ENCODE measurements at places on chromosomes 7 and 10.

GRCh38 chr7:62361-63116 is 129.8 kb upstream of the FAM20C start:
- DNase-seq = no peak

- no peak for DNase-seq
These were observed 147.2 kb downstream of the JAZF1 start for GRCh38 chr7:28033386-28033785.

DNA sequence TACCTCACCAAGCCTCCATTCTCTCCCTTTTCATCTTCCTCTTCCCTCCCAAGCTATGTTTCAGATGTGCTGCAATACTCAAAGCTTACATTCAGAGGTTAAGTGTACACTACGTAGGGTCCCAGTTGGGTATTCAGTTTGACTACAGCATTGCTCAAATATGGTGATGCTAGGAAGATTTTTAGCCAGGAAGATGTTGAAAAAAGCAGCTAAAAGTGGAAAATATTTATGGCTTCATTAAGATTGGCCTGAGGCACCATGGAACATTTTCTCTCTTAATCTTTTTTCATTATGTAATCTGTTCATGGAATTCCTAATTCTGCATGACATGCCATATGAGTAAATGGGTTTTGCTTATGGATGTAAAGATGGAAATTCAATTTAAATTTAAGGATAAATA is 72.0 kb upstream of the ABCB5 start:
- no peak for DNase-seq

GRCh38 chr10:77898323-77899079 is 28.1 kb downstream of the DLG5 start:
- DNase-seq = no peak

DNA sequence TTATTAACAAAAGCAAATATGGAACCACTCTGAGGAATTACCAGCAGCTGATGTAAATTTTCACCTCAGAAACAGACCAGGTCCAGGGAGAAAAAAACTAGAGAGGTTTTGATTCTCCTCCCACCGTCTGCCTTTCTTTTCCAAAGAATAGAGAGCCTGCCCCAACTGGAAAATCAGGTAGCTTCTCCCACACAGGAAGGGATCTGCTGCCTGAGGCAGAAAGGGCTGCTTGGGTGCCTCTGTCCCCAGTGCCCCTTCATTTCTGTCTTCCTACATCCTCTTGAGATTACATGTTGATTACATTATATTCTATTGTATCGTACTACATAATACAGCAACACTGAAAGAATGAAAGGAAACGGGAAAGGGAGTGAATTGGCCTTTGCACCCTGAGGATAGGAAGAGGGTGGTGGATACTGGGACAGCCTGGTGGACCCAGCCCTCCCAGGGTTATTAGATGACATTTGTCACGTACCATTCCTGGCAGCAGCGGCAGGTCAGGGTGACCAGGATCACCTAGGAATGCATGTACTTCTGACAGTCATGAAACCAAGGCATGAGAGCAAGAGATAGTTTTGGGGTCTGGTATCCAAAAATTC is 8.9 kb downstream of the ST8SIA6 start:
- DNase-seq = no peak

GRCh38 chr10:69869291-69869961 is 67.7 kb downstream of the COL13A1 start:
- peak; percentile 77 for DNase-seq

GRCh38 chr10:102375250-102375649 is 20.3 kb upstream of the NFKB2 start:
- DNase-seq = no peak

DNA sequence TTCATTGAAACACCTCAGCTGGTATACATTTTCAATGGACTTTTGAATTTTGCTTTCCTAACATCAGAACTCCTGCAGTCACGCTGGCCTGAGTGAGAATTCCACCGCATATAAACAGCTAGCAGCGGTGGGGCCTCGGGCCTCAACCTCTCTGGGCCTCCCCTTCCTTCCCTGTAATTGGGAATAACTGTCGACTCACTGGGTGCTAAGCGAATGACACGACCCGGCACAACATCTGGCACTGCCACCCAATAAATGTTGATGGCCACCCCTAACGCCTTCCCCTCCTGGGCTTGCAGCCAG is 670 bp downstream of the RCC1L start:
- no peak for DNase-seq

GRCh38 chr7:47271749-47272148 is 310.2 kb downstream of the TNS3 start:
- no peak for DNase-seq

GRCh38 chr7:75962607-75963380 is 31.6 kb downstream of the TMEM120A start:
- DNase-seq = peak; percentile 72

- DNase-seq = no peak
These were observed 36.7 kb downstream of the CSGALNACT2 start for GRCh38 chr10:43174969-43175368.

- DNase-seq = peak; percentile 5
These were observed 127.5 kb downstream of the CRPPA start for GRCh38 chr7:16293669-16294425.

DNA sequence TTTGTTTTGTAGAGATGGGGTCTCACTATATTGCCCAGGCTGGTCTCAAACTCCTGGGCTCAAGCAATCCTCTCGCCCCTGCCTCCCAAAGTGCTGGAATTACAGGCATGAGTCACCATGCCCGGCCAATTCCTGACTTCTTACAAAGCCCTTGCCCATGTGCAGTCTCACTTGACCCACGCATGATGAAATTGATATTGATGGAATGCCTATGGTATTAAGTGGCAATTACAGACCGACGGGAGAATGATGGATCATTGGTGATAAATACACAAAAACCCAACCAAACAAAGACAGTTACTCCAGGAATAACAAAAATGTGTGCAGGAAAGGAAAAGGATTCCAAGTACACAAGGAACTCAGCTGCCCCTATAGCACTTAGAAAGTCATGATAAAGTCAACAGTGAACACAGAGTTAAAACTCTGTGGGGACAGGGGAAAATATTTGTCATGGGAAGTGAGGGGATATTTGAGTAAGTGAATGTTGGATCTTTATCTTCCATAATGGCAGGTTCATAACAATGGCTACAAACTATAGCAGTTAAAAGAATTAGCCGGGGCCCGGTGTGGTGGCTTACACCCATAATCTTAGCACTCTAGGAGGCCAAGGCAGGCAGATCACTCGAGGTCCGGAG is 21.6 kb downstream of the HIP1 start:
- peak; percentile 93 for DNase-seq

DNA sequence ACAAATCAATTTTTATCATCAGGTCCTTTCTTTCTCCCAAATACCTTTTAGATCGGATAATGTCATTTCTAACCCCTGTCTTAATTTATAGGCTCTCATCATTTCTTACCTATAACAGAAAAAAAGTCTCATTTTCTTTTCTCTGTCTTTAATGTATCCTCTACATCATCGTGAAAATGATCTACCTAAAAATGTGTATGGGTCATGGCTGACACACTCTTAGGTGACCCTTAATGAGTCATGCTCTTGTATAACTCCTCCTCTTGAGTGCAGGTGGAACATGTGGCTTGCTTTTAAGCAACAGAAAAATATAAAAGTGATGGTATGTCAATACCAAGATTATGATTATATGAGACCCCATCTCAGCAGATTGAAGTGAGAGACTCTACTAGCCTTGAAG is 139.4 kb downstream of the SEMA3C start:
- no peak for DNase-seq

DNA sequence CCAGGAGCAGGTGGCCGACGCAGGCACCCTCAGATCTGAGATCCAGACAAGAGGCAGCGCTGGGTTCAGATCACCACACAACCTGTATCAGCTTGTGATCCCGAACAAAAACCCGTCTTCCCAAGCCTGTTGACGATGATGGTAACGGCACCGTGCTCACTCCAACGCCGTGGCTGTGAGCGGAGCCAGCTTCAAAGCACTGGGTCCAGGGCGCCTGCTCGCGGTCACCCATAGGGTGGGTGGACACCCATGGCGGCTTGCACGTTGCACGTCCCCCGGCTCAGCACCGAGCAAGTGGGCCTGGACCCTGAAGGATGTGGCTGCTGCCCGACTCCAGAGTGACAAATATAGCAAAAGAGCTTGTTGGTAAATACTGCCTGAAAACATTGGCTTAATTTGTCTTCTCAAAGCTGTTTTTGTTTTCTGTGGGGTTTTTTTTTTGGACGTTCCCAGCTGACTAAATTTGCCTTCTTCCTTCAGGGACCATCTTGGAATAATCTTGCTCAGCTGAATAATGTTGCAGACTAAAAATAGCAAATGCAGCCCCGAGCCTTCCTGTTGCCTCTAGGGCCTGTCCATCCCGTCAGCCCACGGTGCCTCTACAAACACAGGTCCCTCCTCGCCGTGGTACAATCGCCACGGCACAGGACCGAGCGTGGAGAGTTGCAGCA is 41.0 kb downstream of the FOXK1 start:
- DNase-seq = no peak

GRCh38 chr10:34723750-34724149 is 91.3 kb downstream of the PARD3 start:
- DNase-seq = peak; percentile 81

DNA sequence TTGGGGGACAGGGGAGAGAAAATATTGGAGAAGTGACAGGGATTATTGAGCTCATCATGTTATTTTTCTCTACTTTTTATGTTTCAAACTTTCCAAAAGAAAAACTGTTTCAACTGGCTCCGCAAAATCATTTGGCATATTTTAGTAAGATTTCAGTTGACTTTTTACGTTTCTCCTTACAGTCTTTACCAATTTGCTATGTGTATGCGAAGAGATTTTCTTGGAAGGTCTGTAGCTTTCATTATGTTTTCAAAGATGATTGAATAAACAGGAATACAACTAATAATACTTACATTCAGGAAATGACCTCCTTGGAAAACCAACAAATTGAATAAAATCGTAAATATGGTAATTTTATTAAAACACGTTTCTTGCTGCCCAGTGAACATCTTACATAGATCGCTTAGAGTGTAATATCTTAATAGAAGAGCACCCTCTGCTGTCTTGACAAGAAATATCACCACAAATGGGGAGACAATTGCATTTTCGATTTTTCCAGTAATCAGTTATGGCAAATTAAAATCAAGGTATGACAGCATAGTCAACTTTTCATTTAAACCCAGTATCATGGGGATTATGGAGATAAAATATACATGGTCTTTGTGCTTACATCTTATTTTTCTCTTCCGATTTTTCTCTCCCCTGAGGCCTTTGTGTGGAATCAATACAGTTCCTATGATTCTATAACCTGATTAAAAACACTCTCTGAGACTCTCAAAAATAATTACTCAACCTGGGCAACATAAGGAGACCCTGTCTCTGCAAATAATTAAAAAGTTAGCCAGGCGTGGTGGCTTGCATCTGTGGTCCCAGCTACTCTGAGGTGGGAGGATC is 43.1 kb downstream of the MBL2 start:
- DNase-seq = peak; percentile 62
